Osteoblast (primary cell): ENCODE measurements at places on chromosomes 5 and 9.

GRCh38 chr9:18805386-18805785, 227.6 kb downstream of the SAXO1 start:
- DNase-seq, result no peak

DNA sequence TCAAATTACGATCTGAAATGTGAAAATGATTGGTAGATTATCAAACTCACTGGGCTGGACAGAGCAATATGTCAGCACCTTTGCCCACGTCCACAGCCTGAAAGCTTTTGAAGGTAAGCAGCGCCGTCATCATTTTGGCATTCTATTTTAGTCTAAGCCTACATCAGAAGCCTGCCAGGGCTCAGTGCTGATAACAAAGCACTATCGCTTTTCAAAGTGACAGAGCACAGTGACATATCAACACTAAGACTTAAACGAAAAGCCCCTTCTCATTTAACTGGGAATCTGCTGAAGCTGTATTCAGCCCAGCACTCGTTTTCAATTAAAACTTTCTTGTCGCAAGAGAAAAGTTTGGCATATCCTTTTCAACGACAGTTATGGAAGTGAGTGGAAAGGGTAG, 1076.3 kb downstream of the PTPRD start:
- DNase-seq, result no peak

DNA sequence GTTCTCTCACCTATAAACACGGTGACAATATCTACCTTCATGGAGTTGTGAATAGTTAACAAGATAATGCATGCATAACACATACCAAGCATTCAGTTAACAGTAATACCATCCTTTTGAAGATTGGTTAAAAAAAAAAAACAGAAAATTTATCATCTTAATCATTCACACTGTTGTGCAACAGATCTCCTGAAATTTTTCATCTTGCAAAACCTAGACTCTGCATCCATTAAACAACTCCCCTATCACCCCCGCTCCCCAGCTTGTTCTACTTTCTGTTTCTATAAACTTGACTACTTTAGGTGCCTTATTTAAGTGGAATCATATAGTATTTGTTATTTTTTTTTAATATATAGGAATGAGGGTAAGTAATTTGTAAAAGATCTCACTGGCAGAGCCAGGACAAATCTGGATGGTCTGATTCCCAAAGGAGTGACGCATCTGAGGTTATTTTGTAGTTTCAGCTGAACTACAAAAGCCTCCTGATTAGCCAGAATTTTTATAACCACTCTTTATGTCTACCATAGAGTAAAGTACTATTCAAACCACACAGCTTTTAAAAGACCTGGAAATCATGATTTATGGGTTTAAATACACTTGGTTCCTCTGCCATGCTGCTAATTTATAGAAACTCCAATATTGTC, 93.0 kb downstream of the FANCC start:
- no peak for DNase-seq

DNA sequence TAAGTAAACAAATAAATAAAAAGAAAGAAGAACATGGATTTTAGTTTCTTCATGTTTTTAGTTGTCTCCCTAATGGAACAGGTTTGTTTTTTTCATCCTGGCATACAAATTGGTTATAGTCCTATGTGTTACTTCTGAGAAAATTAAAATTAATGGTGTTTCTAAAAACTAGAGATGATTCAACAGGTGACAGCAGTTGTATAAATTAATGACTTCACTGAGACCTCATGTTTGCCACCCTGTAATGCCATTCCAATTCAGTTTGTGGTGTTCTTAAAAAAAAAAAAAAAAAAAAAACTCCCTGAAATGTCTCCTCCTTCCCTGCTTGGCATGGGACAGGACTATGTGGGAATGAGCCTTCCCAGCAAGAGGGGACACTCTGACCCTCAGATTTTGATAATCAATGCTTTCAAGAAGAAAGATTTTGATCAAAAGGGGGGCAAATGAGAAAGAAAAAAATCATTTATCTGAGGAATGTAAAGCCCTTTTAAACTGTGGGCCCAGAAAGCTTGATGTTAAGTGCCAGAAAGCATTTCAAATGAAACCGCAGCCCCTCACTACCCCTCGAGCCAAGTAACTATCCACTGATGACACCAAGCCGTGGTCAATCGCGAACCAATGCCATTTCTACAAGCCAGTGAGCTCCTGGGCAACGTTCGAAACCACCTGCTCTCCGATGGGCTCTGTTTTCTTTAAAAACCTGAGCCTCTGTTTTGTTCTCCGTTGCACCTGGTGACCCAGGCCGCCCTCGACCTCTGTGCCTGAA, 941 bp downstream of the EXD3 start:
- DNase-seq, result peak; percentile 79

GRCh38 chr9:20722221-20722620, 38.2 kb downstream of the FOCAD start:
- DNase-seq, result no peak

DNA sequence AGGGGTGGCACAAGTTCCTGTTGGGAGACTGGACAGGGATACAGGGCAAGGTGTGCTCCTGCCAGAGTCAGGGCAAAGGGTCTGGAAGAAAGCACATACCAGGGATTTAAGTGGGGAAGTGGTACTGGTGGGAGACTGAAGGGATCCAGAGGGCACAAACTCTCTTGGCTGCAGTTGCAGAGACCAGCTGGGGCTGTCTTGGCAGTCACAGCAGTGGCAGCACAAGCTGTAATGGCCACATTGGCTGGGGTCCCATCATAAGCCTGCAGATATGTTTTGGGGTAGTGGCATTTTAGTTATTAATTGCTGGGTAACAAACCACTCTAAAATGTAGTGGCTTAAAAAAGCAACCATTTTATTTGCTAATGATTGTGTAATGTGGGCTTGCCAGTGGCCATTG, 492.2 kb downstream of the ENC1 start:
- DNase-seq, result no peak

GRCh38 chr5:112023766-112024165, 266.8 kb upstream of the NREP start:
- no peak for DNase-seq

DNA sequence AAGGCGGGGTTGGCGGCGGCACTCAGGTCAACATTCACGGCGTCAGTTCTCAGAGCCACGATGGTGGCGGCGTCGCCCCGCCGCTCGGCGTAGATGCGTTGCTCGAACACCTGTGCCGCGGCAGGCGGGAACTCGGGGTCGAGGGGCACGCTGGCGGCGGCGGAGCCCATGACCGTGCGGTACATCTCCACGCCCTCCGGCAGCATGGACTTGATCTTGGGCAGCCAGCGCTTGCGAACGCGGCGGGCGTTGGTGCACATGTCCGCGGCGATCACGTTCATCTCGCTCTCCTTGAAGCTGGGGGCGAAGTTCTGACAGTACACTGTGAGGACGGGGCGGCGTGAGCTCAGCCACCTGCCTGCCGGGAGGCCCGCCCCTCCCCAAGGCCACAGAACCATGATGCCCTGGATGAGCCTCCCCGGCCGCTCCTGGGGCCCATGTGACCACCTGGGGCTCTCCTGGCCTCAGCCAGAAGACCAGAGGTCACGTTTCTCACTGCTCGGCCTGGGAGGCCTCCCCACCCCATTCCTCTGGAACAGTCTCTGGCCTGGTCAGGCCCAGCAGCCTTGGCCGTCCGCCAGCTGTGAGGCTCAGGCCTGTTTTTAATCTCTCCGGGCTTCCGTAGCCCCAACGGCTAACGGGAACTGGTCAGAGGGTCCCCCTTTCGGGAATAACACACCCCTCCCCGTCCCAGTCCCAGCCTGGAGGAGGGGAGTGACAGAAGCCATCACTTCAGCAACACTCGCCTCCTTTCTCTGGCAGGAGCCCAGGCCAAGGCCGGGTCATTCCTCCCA, 50.7 kb upstream of the UBAC1 start:
- DNase-seq, result peak; percentile 95

- no peak for DNase-seq
Measured at GRCh38 chr9:93645149-93645889, 68.9 kb downstream of the PHF2 start.

GRCh38 chr9:110919609-110920008, 118.7 kb downstream of the LPAR1 start:
- peak; percentile 63 for DNase-seq

DNA sequence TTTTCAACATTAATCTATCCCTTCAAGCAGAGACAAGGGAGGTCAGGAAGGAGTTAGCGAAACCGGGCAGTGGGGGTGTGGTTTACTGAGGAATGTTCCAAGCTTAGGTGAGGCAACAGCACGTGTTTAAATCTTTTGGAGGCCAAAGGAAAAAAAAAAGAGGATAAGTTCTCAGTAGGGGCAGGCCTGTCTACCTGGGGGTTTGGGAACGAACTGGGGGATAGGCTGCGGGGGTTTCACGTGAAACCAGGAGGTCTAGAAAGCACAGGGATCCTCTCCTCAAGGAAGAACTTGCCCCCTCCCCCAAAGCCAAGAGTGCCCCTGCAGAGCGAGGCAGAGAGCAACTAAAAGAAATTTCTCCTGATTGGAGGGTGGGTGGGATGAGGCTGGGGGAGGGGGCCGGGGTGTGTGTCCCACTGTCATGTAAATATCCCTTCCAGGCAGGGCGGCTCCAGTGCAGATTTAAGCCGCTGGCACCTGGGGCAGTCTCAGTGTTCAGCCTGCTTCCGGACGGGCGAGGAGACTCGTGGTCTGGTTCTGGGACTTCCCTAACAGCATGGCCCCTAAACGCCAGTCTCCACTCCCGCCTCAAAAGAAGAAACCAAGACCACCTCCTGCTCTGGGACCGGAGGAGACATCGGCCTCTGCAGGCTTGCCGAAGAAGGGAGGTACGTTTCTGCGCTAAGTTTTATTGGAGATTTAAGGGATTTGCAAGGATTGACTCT, 5.5 kb upstream of the SET start:
- DNase-seq, result peak; percentile 71

GRCh38 chr9:1005043-1005667, 28.7 kb downstream of the DMRT3 start:
- DNase-seq, result peak; percentile 80

DNA sequence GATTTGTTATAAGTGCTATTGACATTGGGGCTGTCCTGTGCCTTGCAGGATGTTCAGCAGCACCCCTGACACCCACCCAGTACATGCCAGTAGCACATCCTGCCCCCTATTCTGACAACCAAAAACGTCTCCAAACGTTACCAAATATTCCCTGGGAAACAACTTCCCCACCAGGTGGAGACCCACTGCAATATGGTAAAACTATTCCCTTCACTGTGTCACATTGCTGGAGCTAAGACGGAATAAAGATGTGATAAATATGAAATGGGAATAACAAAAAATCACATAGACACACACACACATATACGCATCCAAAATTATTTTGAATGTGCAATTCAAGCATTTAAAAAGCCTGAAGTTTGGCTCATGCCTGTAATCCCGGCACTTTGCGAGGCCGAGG, 874.3 kb upstream of the DMAC1 start:
- DNase-seq, result no peak

- DNase-seq, result peak; percentile 47
Measured at GRCh38 chr9:128113526-128114325, 13.8 kb downstream of the PTGES2 start.

DNA sequence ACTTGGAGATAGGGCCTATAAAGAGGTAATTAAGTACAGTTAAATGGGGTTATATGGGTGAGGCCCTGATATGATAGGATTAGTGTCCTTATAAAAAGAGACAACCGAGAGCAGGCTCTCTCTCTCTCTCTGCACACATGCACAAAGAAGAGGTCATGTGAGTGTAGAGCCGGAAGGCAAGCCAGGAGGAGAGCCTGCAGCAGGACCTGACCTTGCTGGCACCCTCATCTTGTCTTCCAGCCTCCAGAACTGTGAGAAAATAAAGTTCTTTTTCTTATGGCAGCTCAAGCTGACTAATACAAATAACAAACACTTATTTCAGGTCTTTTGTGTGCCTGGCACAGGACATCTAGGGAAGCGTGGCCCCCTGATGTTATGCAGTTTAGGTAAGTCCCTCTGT, 62.1 kb downstream of the ARHGAP26 start:
- no peak for DNase-seq

GRCh38 chr5:161598686-161599085, 52.2 kb upstream of the GABRB2 start:
- no peak for DNase-seq

GRCh38 chr5:32027093-32027716, 146.9 kb downstream of the GOLPH3 start:
- no peak for DNase-seq

DNA sequence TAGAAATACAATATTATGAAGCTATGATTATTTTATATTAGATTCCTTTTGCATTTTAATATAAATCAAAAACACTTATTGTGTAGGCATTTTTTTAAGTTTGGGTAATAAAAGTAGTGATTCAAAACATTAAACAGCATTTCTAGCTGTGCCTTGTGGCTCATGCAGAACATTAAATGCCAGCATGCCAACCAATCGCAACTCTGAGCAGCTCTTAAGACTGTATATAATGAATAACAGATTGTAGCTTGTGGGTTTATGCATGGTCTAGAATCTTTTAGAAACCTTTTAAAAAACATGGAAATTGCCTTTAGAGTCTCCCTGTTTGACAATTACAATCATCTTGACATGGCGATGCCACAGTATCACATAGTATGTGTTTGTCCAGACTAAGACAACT, 903.8 kb downstream of the EFNA5 start:
- no peak for DNase-seq

DNA sequence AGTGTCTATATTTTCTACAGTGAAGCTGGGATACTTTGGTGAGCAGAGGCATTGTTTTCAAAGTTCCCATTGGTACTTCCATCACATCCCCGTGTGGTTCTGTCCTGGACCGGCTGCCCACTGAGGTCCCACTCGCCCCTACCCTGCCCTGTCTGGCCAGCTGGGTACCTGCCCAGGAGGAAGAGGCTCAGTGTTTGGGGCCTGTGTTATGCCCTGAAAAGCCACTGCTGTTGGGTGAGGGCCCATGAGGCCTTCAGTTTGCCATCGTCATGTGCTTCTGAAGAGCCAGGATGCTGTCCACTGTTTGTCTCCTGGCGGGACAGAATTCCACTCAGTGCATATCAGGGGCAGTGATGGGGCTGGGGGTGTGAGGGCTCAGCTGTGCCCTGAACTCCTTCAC, 2.6 kb upstream of the CEP72 start:
- DNase-seq, result no peak

- no peak for DNase-seq
Measured at GRCh38 chr5:2207416-2208238, 324.9 kb upstream of the IRX4 start.

- no peak for DNase-seq
Measured at GRCh38 chr5:172802112-172802511, 31.1 kb upstream of the DUSP1 start.

DNA sequence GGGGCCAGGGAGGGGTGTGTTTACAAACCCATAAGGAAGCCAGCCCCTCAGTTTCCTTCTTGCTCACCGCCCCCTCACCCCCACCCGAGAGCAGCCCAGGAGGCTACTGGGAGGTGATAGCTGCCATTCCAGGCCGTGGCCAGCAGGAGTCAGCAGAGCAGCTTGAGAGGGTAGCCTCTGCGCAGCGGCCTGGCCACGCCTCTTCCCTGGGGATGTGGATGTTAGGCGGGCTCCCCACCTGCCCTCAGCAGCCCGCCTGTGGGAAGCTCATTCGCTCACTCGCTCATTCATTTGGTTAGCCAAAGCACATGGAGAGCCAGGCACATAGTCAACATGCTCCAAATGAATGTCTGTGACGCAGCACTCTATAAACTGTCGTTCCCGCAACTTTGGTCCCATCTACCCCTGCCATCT, 6.1 kb upstream of the DPM2 start:
- peak; percentile 98 for DNase-seq

GRCh38 chr5:103475629-103476240, 86.9 kb downstream of the NUDT12 start:
- peak; percentile 37 for DNase-seq
